CD8-positive, alpha-beta T cell (primary cell): ENCODE measurements at places on chromosomes 4 and X.

DNA sequence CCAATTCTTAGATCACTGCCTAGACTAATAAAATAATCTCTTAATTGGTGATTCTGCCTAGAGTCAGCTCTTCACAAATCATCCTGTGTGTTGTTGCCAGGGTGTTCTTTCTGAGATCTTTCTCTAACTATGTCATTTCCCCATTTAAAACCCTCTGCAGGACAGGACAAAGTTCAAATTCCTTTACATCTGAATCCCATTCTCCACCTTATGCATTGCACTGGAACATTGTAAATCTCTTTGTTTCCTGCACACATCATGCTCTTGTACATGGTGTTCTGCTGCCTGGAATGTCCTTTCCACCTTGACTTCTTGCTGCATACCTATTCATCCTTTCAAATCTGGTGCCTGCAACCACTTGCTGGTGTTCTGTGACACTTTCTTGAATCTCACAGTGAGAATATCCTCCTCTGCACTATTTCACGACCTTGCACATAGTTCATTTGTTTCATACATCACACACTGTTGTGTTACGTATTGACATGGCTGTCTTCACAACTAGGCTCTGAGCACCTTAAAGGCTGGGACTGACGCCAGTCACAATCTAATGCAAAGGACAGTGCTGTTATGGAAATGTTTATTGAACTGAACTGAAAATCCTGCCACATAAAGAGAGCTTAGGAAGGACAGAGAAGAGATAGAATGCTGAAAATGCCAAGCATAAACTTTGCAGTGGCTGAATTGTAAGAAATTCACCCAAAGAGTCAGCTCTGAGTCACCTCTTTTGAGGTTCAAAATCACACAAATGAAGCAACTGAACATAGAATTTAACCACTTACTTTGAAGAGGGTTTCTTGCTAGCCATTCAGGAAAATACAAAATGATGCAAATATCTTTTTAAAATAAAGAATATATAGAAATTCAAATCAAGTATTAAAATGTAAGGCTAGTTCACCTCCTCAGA is 26.4 kb upstream of the SMIM14 start:
- no peak for DNase-seq

DNA sequence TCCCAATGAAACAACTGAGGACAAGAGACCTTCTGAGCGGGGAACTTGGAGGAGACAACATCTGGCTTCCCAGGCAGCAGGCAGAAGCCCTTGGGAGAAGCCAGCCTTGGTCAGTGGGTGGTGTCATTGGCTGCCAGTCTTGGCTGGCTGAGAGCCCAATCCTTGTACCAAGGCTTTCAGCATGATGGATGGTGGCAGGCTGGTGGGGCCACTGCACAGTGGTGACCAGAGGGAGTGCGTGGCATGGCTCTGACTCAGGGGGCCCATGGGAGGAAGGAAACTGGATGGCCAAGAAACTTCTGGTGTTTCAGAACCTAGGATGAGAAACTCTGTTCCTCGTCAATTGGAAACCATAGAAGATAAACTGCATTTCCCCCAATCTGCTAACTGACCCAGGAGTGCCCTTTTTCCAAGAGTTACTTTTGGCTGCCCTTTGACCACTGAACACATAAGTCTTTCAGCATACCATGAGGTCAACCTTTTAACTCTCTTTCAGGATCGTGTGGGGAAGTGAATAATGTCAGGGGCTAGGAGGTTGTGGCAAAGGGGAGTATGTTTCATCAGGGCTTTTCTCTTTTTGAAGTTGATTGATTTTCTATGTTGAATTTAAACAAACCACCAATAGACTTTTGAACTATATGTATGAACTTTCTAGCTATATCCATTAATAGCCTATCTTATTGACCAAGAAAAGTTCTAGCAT is 60.9 kb downstream of the SOWAHB start:
- DNase-seq = no peak

DNA sequence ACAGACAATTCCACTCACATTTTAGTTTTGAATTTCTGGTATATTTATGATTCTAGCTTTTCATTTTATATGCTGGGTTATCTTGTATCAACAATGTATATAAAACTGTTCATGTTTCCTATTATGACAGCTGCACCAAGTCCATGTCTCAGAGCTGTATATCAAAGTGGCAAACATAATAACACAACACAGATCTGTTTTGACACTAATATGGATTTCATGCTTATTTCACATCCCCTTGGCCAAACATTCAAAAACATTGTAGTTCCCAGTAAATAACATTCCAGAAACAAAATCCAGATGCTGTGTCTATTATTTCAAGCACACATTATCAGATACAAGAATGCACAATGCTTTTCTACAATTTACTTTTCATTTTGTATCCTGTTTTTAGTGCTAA is 380.6 kb upstream of the MAGEB2 start:
- no peak for DNase-seq

DNA sequence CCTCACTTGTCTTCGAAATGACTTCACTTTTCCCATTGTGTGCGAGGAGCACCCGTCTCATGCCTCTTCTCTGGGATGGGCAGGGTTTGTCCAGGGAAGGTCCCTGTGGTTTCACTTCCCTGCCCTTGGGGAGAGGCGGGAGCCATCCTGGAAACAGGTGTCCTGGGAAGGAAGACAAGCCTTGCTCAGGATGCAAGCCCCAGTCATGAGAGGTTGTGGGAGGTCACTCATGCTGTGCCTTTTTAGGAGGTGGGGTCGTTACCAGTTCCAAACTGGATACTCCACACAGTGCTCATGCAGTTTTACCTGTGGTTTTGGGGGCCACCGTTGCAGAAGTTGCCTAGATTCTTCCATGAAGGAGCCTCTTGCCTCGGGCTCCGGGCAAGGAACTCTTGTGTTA is 3.8 kb downstream of the RGS12 start:
- no peak for DNase-seq

DNA sequence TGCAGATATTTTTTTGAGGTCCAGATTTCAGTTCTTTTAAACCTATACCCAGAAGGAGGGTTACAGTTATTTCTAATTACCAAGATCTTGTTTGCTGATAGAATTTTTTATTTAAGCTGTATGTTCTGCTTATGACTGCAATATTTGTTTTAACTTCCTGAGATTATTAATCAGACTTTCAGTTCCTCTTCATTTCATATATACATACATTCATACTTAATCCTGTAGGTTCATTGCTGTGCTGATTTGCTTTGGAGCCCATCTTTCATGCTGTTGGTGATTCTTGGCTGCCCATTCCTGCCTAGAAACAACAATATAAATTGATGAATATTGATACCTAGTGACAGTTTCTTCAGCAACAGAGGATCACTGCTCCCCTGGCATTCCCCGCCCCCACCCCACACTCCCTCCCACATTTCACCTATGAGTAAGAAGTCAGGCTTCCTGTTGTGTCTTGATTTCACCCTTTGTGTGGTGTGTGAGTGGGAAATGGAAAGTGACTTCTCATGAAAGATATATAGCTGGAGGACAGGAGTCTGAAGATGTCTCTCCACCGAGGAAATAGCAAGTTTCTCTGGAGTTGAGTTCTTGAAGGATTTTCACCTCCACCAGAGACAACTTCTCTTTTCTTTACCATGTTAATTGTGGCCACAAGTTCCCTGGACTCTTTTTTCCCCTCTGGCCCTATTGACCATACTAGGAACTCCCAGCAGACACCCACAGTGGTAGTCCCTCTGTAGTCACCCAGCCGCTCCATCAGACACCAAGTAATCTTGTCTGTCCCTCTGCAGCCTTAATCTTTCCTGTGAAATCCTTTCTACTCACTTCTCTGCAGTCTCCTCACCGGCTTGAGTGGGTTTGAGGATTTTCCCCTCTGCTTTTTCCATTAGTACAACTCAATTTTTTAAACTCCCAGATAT is 118.4 kb downstream of the ASB9 start:
- no peak for DNase-seq

DNA sequence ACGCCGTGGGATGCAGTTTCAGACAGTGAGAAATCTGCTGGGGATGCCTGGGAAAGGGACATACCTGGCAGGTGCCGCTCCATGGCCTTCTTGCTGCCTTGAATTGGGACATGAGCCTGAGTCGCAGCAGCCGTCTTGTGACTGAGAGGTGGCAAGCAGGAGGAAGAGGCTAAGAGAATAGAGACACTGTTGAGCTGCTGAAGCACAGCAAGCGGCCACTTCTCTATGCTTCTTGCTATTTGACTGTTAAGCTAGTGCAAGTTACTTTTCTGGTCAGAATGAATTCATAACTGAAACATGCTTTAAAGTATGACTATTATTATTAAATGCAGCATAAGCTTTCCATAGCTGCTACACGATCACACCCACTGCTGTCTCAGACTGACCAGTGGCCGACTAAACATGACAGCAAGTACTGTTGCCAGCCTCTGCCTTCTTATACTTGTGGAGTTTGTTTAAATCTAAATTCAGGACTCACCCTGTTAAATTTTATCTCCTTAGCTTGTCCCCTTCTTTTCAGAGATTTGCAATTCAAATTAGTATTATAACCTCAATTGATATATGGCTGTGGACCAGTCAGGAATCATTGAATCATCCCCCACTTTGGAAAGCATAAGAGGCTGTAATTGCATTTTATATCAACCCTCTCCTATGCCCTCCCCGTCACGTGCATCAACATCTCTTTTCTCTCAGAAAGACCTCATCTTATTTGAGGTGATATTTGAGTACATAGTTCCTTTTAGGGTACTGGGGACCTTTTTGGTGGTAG is 24.8 kb upstream of the ACSL1 start:
- no peak for DNase-seq

DNA sequence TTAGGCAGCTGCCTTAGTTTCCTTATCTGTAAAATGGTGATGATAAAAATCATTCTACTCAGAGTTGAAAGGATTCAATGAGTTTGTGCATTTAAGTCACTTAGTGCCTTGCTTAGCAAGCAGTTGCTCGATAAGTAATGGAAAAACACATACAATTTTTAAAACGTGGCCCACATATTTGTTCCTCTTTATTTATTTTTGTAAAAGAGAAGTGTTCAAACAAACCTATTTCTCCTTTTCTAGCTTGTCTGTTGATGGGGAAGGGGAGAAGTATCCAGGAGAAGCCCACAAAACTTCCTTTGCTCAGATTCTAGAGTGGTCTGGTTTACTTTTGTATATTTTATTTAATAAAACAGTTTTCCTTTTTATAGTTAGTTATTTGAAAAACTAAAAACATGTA is 3.3 kb upstream of the HPGDS start:
- DNase-seq = no peak

- DNase-seq = no peak
Observed at GRCh38 chr4:3017504-3017903, 54.1 kb downstream of the GRK4 start.

GRCh38 chr4:40305328-40306170 is 29.6 kb upstream of the CHRNA9 start:
- DNase-seq = peak; percentile 30

DNA sequence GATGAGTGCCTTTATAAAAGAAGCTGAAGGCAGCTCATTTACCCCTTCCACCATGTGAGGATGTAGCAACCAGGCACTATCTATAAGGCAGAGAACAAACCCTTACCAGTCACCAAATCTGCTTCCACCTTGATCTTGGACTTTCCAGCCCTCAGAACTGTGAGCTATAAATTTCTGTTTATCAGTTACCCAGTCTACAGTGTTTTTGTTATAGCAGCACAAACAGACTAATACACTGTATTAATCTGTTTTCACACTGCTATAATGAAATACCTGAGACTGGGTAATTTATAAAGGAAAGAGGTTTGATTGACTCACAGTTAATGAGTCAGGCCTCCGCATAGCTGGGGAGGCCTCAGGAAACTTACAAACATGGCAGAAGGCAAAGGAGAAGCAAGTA is 91.2 kb downstream of the SOWAHB start:
- no peak for DNase-seq

- no peak for DNase-seq
Observed at GRCh38 chr4:93947286-93947685, 118.7 kb downstream of the ATOH1 start.

DNA sequence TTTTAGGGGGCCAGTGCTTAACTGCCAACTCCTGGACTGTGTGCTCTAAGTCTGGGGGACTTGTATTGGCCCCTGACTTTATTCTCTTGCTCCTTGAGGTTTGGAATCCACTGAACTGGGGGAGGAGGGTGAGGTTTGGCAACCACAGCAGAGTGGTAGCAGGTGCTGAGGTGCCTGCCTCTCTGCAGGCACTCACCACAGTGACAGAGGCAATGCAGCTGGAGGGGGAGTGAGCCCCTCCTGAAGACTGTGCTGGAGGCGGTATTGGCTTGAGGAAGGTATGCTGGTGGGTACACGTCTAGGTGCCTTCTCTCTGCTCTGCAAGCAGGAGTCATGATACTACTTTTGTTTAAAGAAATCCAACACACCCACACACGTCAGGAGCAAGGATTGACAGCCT is 24.6 kb downstream of the CFAP299 start:
- peak; percentile 7 for DNase-seq

- DNase-seq = no peak
Observed at GRCh38 chrX:11105080-11105479, 6.1 kb upstream of the HCCS start.

DNA sequence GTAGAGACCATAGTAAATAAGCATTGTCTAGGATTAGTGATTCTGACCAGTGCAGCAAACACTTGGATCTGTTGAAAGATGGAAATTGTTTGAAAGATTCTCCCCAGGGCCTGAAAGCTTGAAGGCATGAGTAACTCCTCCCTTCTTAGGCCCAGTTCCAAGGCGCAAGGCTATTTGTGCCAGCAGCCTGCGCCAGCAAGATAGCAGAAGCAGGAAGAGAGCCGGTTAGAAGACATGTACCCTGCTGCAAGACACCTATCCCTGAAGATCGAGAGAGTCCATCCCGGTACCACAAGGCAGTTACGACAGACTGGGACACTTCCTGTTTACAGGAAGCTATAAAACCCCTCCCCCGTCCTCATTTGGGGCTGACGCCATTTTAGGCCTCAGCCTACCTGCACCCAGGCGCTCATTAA is 72.4 kb upstream of the JADE1 start:
- no peak for DNase-seq

DNA sequence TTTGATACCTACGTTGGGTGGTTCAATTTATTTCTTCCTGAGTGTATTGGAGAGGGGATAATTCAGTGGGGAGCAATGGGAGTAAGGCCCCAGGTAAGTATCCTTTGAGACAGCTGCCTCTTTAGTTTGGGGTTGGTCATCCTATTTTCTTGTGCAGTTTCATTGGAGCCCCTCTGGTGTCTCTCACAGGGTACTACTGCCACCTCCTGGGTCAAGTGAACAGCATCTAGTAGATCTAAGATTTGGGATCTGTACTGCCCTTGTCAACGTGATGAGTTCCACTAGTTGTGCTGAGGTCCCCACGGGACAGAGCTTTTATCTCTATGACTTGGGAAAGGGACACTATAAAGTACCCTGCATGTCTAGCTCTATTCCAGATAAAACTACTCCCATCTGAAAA is 80.6 kb downstream of the PBDC1 start:
- peak; percentile 4 for DNase-seq

- no peak for DNase-seq
Observed at GRCh38 chr4:6298035-6298434, 28.4 kb downstream of the WFS1 start.

- DNase-seq = no peak
Observed at GRCh38 chr4:174604198-174604597, 81.9 kb upstream of the HPGD start.

GRCh38 chr4:121209171-121209570 is 45.0 kb upstream of the TNIP3 start:
- no peak for DNase-seq
